ENCODE measurements at places on chromosomes 4 and X. TPM values are rescaled to one million over a fixed set of nuclear protein-coding genes. Genes with fewer than 3 reads are reported as not detected.
A peak's percentile ranks its signal among the peaks of the same experiment; 100 is the strongest.

POU3F4 gene
- total RNA-seq = under 0.01 TPM

- H3K27ac ChIP-seq = no peak overlapping the region
- DNase-seq = peak; percentile 40
- H3K36me3 ChIP-seq = no peaks in the 10 kb centered on the region
- H3K27me3 ChIP-seq = peaks cover 8% of the 10 kb centered on the region
These were observed 177.2 kb downstream of the AMELX start for GRCh38 chrX:11470250-11470974.

GRCh38 chr4:61277785-61278760, 77.9 kb downstream of the ADGRL3 start:
- DNase-seq = peak; percentile 44
- H3K4me1 ChIP-seq = no peaks in the 10 kb centered on the region
- no peak overlapping the region for H3K27ac ChIP-seq
- no peak overlapping the region for H3K4me3 ChIP-seq

DNA sequence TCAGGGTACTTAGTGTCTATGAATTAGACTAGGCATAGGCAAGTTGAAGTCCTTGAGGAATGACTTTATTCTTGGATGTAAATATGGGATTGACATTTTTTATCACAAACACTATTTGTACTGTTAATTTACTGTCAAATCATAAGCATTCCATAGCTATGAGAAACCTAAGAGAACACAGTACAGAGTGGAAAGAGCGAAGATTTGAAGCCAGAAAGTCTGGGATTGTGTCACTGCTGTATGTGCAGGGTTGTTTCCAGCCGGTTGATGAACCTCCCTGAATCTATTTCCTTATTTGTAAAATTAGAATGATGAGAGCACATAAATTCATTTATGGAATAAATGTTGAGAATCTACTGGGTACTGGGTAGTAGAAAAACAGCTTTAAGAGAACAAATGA, 14.4 kb upstream of the KLHL5 start:
- no peaks in the 10 kb centered on the region for H3K36me3 ChIP-seq
- no peaks in the 10 kb centered on the region for H3K27me3 ChIP-seq
- H3K4me3 ChIP-seq = no peak overlapping the region
- no peak overlapping the region for H3K27ac ChIP-seq
- H3K4me1 ChIP-seq = peaks cover 2% of the 10 kb centered on the region

DNA sequence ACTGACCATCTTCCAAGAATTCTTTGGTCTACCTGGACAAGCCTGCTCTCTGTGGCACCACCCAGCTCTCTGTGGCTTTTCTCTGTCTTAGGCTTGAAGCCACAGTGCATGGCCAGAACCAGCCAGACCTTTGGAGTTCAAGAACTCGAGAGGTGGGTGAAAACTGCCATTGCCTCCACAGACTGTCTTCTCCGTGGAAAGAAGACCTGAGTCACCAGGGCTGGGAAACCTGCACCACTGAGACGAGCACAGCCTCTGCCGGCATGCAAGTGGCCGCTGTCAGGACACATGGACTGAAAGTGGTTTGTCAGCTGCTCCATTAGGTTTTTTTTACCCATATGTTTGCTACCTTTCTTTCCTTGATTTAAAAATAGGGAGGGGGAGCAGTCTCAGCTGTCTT, 74.5 kb downstream of the MGST2 start:
- DNase-seq = no peak
- peaks cover 31% of the 10 kb centered on the region for H3K4me1 ChIP-seq
- peak overlapping the region; percentile 91 for H3K27ac ChIP-seq
- H3K27me3 ChIP-seq = no peaks in the 10 kb centered on the region
- no peak overlapping the region for H3K4me3 ChIP-seq

Measured in muscle of leg (tissue), 16 donors.